Right lung (tissue), 10 donors: ENCODE measurements at places on chromosomes 4 and X.

DNA sequence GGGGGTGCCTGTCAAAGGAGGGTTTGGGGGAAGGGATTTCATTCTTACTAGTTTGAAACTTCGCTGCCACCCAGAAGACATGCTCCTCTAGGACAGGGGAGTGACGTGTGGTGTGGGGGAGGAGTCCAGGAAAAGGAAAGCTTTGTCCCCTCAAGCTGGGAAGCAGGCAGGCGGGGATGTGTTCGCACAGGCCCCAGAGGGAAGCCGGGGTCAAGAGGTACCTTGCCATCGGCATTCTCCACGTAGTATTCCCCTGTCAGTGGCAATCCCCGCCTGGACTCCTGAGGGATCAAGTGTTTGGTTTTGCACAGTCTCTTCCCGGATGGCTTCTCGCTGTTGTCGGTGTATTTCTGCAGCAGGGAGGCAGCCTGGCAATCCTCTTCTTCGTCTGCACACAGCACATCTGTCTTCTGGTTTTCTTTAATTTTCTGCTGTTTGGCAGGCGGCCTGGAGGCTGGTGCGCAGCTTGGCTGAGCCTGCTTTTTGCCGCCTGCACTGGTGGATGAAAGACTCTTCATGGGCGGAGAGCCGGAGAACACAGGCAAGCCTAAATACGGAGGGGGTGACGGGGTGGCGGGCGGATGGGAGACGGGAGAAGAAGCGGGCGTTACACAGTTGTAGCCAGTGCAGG lies 35.1 kb downstream of the BCOR start:
- no peak for DNase-seq

- no peak for DNase-seq
These were observed 165.6 kb upstream of the S100G start for GRCh38 chrX:16484338-16484737.

DNA sequence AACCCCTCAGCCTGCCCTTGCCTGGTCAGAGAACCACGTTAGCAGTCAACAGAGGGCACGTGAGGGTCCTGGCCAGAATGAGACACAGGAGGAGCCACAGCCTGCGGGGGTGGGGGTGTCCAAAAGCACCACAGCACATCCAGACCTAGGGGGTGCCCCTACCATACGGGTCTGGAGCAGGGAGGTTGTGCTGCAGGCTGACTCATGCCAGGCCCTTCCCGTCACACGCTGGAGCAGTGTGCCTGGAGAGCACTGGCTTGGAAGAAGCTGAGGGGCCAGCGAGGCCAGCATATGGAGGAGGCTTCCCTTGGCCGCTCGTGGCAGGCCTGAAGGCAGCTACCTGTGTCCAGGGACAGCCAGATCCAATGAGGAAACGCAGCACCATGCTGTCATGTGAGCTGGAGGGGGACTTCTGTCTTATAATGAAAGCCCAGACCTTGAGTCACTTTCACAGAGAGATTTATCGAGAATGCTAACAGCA lies 1.5 kb upstream of the IRAK1 start:
- DNase-seq, result no peak

GRCh38 chrX:22323541-22323940 lies 50.8 kb downstream of the CBLL2 start:
- DNase-seq, result no peak

DNA sequence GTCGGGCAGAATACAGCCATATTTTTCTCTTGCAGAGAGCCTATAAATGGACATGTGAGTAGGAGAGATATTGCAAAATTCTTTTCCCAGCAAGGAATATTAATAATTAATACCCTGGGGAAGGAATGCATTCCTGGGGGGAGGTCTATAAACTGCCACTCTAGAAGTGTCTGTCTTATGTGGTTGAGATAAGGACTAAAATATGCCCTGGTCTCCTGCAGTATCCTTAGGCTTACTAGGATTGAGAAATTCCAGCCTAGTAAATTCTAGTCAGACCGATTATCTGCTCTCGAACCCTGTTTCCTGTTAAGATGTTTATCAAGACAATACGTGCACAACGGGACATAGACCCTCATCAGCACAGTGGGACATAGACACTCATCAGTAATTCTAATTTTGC lies 872.6 kb downstream of the FSTL5 start:
- DNase-seq, result no peak

- DNase-seq, result no peak
These were observed 116.5 kb upstream of the IQCM start for GRCh38 chr4:149932188-149932587.

DNA sequence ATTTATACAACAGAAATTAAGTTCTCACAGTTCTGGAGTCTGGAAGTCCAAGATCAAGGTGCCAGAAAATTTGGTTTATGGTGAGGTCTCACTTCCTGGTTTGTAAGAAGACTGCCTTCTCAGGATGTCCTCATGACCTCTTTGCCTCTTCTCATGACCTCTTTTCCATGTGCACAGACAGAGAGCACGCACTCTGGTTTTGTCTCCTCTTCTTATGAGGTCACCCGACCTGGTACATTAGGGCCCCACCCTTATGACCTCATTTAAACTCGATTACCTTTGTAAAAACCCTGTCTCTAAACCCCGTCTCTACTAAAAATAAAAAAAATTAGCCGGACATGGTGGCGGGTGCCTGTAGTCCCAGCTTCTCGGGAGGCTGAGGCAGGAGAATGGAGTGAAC lies 155.9 kb downstream of the KIT start:
- no peak for DNase-seq

- DNase-seq, result peak; percentile 70
These were observed 5.1 kb upstream of the MTHFD2L start for GRCh38 chr4:74152836-74153235.

GRCh38 chr4:188023682-188024081 lies 28.1 kb downstream of the ZFP42 start:
- DNase-seq, result no peak

DNA sequence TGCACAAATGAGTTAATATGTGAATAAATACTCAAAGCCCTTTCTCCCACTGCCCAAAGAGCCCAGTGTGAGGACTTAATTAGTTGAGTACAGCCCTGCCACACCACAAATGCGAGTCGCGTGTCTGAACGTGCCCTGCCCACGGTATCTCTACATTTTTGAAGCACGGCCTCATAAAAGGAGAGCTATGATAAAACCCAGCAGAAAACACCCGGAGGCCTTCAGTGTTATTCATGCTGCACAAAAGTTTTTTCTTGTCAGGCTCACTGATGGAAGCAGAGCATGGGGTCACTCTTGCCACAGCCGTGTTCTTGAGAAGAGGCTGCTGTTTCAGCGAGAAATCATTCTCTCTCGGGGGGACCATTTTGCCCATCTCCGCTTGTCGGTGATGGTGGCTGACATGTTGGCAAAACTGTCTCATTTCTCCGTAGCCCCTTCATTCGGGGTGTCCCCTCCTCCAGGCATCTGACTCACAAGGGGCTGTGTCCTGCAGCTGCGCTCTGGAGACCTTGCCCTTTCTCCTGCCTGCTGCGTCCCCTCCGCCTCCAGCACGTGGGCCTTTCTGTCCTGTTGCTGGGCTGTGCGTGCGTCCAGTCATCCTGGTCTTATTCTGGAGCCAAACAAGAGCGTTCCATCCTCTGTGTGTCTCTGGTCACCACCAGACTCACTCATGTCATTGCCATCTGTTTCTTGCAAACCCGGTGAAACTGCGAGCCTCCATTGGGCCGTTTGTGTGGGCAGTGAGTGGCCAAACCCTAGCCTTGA lies 88.8 kb downstream of the SORCS2 start:
- no peak for DNase-seq

GRCh38 chrX:69493193-69493592 lies 10.9 kb upstream of the NALF2 start:
- no peak for DNase-seq

DNA sequence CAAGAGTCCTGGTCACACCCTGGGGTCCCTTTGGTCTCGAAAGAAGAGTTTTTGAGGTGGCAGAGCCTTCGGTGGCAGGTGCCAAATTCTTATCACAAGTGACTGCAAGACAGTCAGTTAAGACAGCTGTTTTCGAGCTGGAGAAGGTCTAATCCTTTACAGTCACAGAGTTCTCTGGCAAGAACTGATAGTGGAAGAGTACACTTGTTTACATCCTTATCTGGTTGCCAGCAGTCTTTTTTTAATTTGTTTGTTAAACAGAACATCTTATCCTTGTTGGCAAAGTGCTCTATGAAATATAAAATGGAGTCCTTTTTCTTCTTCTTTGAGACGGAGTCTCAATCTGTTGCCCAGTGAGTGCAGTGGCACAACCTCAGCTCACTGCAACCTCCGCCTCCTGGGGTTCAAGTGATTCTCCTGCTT lies 50.4 kb upstream of the ELOVL6 start:
- DNase-seq, result no peak

GRCh38 chr4:105714071-105714521 lies 5.5 kb downstream of the GSTCD start:
- DNase-seq, result no peak

DNA sequence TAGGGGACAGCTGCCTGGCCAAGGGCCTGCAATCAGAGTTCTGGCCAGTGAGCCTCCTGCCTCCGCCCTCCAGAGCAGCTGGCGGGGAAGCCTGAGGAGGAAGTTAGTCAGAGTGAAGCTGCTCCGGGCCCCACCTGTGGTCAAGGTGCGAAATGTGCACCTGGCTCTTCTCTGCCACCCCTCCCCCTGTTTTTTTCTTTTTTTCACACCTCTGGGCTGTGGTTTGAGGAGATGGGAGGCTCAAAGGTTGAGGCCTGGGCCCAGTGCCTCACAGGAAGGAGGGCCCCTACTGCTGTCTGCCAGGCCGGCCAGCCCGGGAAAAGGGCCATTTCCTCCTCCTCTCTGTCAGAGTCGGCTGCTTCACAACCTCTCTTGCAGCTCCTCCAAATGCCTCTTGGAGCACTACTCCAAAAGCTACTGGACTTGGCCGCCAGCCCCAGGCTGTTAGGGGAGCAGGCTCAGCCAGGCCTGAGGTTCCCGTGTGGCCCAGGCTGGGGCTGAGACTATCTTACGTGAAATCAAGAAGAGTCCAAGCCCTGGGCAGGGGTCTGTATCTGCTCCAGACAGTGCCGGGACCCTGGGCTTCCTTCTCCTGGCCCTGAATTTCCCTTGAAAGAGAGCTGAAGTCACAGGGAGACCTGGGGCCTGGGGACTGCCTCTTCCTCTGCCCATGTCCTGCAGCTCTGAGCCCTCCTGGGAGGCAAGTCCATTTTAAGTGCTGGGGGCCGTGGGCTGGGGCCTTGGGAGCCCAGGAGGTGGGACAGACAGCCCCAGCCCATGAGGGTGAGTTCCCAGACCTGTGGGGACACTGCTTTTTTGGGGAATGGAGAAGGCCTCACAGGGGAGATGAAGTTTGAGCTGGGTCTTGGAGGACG lies 4.5 kb upstream of the CXCR3 start:
- peak; percentile 75 for DNase-seq

GRCh38 chr4:80788798-80789197 lies 241.7 kb upstream of the BMP3 start:
- DNase-seq, result peak; percentile 69

- DNase-seq, result no peak
These were observed 552.9 kb upstream of the PABPC4L start for GRCh38 chr4:134754301-134755019.

GRCh38 chr4:81599742-81600380 lies 128.2 kb upstream of the RASGEF1B start:
- no peak for DNase-seq

- no peak for DNase-seq
These were observed 11.8 kb upstream of the MAN2B2 start for GRCh38 chr4:6562931-6563901.

GRCh38 chr4:99394896-99395295 lies 40.2 kb downstream of the ADH7 start:
- DNase-seq, result no peak

- DNase-seq, result no peak
These were observed 199.4 kb upstream of the CENPE start for GRCh38 chr4:103397541-103397940.

- DNase-seq, result no peak
These were observed 2.3 kb upstream of the METTL14 start for GRCh38 chr4:118682928-118683327.

DNA sequence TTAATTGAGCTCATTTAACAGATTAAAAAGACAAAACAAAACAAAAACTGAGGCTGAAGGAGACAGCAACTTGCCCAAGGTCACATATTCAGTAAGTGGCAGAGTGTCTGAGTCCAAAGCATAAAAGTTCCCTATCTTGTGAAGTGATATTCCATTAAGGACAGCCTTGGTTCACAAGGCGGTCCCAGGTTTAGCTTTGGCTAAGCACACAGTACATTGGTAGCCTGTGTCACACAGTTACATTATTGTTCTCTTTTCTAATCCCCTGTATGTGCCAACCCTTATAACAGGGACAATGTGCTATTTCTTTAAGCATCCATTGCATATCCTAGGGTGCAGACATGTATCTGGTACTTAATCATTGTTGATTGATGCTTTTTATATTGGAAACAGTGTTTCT lies 139.9 kb downstream of the NPNT start:
- no peak for DNase-seq

GRCh38 chr4:8853249-8853648 lies 18.4 kb downstream of the HMX1 start:
- DNase-seq, result no peak

- no peak for DNase-seq
These were observed 8.9 kb downstream of the HSD17B11 start for GRCh38 chr4:87382116-87382515.

GRCh38 chrX:78822157-78822690 lies 74.7 kb downstream of the LPAR4 start:
- DNase-seq, result no peak

GRCh38 chr4:87410157-87410556 lies 12.2 kb upstream of the NUDT9 start:
- DNase-seq, result no peak

GRCh38 chr4:40662962-40663604 lies 33.4 kb upstream of the RBM47 start:
- peak; percentile 48 for DNase-seq

DNA sequence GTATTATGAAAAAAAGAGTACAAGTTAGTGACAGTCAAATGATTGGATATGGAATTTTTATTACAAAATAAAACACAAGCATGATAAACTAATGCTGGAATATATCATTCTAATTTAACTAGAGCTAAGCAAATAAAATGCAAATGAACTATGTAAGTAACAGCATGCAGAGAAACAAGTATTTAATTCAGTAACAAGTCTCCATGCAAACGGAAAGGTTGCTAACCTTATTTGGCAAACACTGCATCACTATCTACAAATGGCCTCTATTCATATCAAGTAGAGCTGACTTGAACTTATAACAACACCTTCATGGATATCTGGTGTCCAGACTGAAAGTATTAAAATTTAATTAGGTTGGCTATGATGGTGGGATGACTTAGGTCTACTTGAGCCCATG lies 15.4 kb downstream of the PPM1K start:
- DNase-seq, result no peak

- DNase-seq, result no peak
These were observed 891.8 kb upstream of the NDST4 start for GRCh38 chr4:116005037-116005805.
